ENCODE measurements at places on chromosomes 3 and 15. TPM values are rescaled to one million over a fixed set of nuclear protein-coding genes. Genes with fewer than 3 reads are reported as not detected.

Gene EOGT
- 12.7 TPM for polyA plus RNA-seq

Gene TPRG1
- 0.78 TPM for polyA plus RNA-seq

GRCh38 chr3:158668506-158668905 lies 3.9 kb downstream of the LXN start:
- DNase-seq = no peak

GRCh38 chr15:39171944-39172368 lies 408.9 kb upstream of the THBS1 start:
- peak; percentile 82 for DNase-seq
